ENCODE measurements at places on chromosomes 5 and 9.

DNA sequence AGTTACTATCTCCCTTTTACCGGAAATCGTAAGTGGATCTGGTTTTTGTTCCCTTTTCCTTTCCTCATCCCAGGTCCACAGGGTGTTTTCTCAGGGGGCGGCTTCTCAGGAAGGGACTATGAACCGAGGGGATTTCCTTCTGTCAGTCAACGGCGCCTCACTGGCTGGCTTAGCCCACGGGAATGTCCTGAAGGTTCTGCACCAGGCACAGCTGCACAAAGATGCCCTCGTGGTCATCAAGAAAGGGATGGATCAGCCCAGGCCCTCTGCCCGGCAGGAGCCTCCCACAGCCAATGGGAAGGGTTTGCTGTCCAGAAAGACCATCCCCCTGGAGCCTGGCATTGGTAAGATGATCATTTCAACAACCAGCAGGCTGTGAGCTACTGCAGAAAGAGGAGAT lies 75.8 kb downstream of the GOLPH3 start:
- DNase-seq, result no peak

GRCh38 chr9:32260151-32260862 lies 124.1 kb upstream of the ACO1 start:
- DNase-seq, result no peak

DNA sequence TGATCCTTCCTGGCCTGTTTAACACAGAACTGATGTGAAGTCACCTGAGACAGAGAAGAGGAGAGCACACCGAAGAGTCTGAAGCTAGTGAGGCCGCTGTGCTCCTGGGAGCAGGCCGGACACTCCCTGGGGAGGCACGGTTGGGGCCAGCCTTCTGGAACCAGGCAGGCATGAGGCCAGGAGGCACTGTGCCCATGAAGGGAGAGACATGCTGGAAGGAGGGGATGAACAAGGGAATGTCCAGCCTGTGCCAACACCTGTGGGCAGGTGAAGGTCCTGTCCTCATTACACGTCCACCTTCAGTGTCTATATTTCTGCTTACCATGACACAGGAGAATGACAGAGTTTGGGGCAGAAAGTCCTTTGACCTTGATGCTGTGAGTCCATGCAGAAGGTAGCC lies 183.8 kb upstream of the S1PR3 start:
- DNase-seq, result no peak

- DNase-seq, result no peak
Observed at GRCh38 chr9:3954331-3955304, 345.2 kb downstream of the GLIS3 start.

- DNase-seq, result no peak
Observed at GRCh38 chr9:135694414-135694813, 4.9 kb downstream of the SOHLH1 start.

DNA sequence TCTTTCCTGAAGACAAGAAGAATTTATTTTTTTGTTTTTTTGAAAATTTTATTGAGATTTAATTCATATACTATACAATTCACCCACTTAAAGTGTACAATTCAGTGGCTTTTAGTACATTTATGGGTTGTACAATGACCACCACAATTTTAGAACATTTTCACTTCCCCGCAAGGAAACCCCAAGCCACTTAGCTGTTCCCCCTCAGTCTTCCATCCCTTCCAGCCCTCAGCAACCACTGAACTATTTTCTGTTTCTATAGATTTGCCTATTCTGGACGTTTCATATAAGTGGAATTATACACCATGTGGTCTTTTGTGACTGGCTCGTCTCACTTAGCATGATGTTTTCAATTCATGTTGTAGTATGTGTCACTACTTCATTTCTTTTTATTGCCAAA lies 28.0 kb downstream of the DNAI1 start:
- DNase-seq, result no peak

GRCh38 chr9:89436963-89437625 lies 60.8 kb downstream of the SEMA4D start:
- no peak for DNase-seq

GRCh38 chr5:131814990-131815389 lies 18.2 kb upstream of the FNIP1 start:
- no peak for DNase-seq

GRCh38 chr5:133421806-133422205 lies 190.5 kb downstream of the FSTL4 start:
- DNase-seq, result no peak

DNA sequence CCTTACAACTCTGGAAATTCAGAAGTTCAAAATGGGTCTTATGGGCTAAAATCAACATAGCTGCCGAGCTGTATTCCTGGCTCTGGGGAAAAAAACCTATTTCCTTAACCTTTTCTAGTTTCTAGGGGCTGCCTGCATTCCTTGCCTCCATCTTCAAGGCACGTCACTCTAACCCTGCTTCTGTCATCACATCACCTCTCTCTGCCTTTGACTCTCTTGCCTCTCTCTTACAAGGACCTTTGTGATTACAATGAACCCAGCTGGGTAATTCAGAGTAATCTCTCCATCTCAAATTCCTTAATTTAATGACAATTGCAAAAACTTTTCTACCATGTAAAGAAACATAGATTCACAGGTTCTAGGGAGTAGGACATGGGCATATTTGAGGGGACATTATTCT lies 103.1 kb upstream of the SMC2 start:
- DNase-seq, result no peak

GRCh38 chr5:180801596-180802324 lies 846 bp downstream of the MGAT1 start:
- DNase-seq, result no peak

- DNase-seq, result no peak
Observed at GRCh38 chr5:160450164-160450932, 28.7 kb downstream of the PTTG1 start.

- no peak for DNase-seq
Observed at GRCh38 chr9:33416996-33417395, 14.6 kb upstream of the AQP7 start.

GRCh38 chr5:149455889-149456409 lies 76.9 kb upstream of the IL17B start:
- no peak for DNase-seq

- no peak for DNase-seq
Observed at GRCh38 chr9:976943-977837, 735 bp downstream of the DMRT3 start.

GRCh38 chr5:15573590-15573989 lies 73.6 kb downstream of the FBXL7 start:
- no peak for DNase-seq

GRCh38 chr9:36744678-36745077 lies 172.0 kb downstream of the MELK start:
- DNase-seq, result no peak

DNA sequence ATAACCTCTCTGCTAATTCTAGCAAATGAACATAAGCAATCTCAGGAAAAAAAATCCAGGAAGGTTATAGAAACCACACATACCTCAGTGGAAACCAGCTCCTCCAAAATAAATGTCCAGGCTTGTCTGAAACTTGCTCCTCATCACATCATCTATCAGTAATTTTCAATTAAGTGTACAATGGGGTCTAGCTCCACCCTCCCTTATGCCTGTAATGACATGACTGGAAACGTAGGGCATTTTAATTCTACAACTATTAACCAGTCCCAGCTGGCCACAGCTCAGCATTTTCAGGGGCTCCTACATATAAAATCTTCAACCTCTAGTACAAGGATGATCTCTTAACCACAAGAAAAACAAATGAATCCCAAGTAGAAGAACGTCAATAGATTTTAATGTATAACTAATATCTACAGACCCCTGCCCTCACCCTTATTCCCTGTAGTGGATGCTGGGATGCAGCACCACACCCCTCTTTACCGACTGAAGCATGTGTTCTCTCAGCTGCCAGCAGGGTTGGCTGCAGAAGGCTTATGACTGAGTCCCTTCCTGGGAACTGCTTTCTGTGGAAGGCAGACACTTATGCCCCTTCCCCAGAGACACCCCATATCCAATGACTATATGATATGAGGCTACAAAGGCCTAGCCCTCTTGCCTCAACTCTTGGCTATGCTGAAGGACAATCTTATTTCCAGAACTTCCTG lies 6.8 kb downstream of the TSSK1B start:
- no peak for DNase-seq

- no peak for DNase-seq
Observed at GRCh38 chr5:150162142-150162513, 4.5 kb upstream of the CDX1 start.

DNA sequence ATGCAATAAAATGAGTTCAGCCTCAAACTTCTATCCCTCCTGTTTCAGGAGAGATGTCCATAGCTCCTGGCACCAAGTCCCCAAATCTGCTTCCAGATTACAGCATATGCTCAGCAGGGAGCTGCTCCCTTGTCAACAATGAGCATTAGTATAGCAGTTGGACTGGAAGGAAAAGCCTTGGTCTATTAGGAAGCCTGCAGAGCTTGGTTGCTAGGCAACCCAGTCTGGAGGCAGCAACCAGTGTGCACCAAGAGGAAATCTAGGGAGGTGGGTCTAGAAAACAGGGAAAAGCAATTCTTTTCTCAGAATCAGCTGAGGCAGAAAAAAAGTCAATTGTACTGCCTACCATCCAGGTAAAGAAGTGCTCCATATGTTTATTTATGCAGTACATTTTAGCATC lies 229.5 kb upstream of the NMUR2 start:
- no peak for DNase-seq

DNA sequence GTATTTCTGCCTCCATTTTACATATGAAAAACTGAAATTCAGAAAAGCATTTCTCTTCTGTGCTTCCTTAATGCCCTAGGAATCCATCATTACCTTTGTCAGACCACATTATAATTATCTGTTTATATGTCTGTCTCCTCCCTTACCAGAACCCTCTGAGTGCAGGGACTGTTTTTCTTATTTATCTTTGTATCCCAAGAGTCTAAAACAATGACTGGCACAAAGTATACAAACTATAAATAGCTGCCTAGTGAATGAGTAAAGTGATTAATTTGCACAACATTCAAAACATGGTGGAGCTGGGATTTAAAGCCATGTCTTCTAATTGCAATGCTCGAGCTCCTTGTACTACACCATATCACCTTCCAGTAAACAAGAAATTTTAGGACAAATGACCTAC lies 49.3 kb upstream of the HK3 start:
- no peak for DNase-seq

GRCh38 chr9:134966270-134966669 lies 48.6 kb upstream of the FCN1 start:
- DNase-seq, result no peak

DNA sequence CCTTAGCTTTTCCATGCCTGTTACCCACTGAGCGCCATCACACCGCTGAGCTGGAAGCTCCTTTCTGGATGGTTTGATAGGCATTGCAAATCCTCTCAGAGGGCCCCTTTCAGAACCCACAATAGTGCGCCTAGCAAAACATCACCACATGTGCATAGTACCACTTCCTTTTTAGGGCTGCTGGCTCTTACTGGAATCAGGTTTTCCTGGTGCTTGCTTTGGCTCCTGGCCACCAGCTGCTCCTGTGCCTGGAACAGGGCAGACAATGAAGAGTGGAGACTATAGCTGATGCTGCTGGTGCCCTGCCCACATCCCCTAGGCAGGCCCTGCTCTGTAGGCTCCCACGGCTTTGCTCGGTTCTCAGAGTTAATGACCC lies 163.6 kb upstream of the SEMA6A start:
- no peak for DNase-seq

- no peak for DNase-seq
Observed at GRCh38 chr5:121681229-121681855, 170.3 kb upstream of the FTMT start.

- DNase-seq, result no peak
Observed at GRCh38 chr5:66859526-66859925, 263.3 kb downstream of the MAST4 start.

DNA sequence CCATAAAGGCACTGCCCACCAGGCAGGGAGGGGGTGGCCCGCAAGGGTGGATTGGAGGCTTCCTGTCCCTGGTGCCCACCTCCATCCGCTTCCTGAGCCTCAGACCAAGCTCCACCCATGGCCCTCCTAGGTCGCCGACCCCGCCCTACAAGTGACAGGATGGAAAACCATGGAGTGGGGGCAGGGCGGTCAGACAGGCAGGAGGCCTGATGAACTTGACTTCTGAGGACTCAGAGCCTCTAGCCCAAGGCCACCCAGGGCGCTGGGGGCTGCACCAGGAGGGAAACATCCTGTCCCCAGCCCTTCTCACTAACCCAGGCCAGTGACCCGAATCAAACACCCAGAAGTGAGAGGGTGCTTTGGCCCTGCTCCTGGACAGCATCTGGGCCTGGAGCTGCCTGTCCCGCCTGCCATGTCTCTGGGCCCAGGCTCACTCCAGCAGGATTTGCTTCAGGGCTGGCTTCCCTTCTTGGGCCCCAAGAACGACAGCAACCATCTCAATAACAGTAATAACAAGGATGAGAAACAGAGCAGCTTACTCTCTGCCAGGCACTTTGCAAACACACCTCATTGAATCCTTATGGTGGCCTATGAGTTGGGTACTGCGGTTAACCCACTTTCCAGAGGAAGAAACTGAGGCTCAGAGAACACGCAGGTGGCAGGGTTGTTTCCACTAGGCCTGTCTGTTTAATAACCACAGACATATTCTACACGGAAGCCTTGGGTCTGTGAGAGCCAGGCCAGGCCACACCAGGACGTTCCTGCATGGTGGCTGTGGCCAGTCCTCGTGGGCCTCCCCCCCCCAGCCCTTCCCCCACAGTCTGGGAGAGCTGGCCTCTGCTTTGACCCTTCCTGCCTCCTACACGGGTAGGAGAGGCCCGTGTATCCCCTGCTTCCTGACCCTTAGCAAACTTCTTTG lies 4.4 kb upstream of the ST6GALNAC6 start:
- DNase-seq, result no peak

DNA sequence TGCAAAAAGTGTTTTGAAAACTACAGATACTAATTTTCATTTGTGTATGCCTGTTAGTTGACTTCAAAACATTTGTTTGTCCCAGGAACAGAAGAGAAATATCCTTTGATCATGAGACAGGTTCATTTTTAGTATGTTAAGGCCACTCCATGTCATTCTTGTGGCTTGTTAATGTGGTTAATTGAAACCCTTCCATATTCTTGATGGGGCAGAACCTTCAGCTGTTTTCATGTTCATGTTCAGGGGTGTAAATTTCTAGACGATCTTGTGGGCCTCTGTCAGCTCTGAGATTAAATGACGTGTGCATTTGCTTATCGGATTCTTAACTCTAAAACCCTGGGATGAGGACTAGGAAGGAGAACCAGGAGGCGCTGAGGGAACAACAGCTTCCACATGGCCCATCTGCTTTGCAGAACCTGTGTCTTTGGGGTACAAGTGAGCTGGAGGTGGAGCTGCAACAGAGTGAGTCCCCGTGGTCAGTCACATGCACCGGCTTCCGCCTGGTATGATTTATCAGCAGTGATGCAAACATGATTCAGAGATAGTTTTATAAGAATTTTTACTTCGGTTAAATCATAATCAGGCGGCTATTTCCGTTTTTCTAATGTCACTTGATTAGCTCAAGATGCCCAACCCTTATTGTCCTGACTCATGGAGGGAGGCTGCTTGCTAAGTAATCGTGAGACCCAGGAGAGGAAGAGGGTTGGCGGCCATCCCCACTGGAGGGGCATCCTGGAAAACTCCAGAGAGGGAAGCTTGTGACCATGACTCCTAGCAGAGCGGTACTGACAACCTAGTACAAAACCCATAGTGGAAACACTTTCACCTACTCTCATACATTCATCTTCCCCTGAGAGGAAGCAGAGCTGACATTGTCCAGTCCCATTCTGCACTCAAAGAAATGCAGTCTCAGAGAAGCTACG lies 138.4 kb downstream of the C9orf152 start:
- no peak for DNase-seq
